ENCODE measurements at places on chromosomes 3 and 15.
A peak's percentile ranks its signal among the peaks of the same experiment; 100 is the strongest.

- no peak for DNase-seq
These were observed 14.0 kb downstream of the ABHD5 start for GRCh38 chr3:43704697-43705096.

DNA sequence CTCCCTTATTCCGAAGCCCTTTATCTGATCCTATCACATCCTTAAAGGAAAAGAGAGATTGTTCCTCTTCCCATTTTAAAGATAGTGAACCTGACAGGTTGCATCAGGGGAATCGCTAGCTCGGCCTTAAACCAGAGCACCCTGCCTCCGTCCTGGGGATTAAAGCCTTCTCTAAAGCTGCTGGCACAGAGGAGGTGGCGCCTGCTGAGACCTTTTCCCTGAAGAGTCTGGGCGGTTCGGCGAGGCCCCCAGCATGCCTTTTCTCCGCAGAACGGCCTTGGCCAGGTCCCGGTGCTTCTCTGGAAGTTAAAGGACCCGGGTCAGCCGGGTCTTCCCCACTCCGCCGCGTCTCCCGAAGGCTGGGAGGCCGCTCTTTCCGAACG is 593 bp downstream of the FAM219B start:
- peak; percentile 50 for DNase-seq

DNA sequence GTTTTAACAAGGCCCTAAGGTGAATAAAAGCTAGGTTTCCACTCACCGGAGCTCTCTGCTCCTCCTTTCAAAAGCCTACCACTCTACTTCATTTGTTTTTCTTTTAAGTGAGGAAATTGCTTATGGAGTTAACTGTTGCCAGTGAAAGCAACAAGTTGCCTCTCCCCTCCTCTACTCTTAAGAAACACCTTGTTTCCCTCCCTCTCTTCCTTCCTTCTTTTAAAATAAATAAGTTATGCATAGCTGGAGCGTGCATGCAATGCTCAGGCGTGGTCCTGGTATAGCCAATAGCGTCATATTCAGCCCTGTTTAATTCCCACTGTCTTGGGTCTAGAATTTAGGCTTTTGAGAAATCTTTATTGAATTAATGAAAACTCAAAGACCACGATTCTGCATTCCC is 101.1 kb upstream of the IGF1R start:
- no peak for DNase-seq

DNA sequence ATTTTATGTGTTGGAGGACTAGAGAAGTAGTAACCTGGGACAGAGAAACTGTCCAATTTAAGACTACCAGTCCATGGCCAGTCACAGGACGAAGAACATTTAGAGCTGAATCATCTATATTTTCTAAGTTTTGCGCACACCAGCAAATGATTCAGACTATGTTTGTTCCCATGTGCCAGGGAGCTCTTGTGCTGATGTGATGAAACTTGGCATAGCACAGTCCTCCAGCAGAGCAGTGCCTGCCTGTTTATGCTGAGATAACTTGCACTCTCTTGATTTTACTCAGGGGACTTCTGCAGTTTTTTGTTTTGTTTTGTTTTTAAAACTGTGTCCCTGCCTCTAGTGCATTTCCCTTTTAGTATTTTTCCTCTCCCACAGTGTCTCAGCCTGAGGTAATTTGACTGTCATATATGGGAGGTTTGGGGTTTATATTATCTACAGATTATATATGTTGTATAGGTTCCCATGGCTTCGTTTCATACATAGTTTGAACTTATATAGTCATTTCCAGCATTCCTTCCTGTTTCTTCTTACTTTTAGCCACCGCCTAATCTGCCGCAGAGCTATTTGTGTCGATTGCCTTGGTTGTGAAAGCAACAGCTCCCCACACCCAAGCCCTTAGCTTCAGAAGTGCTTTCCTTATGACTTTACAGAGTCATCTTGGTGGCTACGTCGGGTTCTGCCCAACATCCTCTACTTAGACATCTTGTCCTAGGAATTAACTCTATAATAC is 45.5 kb downstream of the PPM1L start:
- no peak for DNase-seq

DNA sequence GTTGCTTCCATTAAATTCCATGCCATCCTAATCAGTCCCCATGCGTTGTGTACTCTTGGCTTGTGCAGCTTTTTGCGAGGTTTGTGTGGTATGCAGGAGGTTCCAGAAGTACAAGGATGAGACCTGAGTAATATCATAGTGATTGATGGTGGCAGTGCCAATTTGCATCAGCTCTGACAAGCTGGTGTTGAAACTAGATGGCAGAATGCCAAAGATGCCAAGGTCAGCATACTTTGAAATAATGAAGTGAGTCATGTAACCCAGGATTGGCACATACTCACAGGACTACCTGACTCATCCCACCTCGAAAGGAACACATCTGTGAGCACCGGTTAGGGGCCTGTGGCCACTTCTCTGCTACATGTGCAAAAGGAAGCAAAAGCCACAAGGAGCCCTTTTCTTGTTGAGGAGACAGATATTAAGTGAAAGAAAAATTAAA is 14.3 kb downstream of the KAT2B start:
- no peak for DNase-seq

DNA sequence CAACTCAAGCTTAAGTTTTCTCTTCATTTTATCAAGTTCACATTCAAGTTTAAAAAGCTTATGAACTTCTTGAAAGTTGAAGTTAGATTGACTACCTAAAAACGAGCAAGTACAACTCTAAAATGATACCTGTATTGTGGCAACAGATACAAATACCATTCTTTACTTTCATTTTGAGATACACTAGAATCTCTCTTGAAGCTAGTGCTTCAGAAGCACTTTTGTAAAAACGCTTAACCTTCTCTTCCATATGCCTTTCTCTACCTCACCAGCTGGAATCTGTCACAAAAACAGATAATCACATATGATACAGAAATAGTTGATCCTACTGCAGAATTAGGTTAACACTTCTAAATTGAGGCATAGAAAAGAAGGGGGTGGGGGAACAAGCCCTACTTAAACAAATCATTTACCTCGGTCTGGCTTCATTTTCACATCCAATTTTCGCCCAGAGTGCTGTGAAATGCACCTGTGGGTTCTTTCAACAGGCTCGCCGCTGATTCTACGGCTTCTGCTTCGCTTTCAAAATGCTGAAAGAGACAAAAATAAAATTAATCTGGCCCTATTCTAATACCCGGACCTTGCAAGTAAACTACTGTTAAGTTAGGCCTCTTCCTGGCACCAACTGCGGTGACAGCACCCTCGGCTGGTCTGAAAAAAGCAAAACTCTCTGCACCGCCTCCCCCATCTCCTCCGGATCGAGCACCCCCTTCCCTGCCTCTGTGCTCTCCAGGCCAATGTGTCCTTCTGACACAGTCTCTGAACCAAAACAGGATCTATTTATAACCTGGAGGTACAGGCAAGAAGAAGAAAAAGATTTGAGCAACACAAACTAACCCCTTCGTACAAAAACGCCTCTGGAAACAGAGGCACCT is 1.4 kb downstream of the ATOSA start:
- peak; percentile 22 for DNase-seq

DNA sequence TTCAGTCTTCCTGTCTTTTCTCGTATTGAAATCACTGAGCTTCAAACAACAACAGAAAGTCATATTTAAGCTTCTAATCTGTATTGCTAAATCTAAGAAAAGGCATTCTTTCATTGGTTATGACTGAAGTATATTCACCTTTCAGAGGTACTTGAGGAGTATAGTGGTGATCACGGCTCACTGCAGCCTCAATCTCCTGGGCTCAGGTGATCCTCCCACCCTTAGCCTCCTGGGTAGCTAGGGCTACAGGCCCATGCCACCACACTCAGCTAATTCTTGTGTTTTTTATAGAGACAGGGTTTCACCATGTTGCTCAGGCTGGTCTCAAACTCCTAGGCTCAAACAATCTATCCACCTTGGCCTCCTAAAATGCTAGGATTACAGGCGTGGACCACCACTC is 38.7 kb downstream of the WDR49 start:
- DNase-seq = no peak

DNA sequence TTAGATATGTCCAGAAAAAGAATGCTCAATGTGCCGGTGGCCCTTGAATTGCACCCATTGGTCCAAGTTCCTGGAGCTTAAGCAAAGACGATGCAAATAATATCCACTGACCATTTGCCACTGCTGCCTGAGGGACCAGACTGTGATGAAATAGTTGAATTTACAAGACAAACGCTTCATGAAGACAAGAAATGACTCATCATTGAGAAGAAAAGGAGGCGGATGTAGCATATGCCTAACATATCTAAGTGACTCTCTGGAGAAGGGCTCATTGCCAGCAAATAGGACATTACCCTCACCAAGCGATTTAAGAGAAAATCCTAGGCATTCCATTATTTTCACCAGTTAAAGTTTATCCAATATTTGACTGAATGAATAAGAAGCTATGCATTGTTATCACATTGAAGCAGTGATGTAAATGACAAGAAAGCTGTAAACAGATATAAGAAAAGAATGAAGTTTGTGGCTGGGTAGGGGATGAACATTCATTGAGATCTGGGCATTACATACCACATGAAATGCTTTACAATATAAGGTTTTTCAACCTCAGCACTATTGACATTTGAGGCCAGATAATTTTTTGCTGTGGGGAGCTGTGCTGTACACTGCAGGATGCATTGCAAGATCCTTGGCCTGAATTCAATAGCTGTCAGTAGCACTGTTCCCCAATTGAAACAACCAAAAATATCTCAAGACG is 48.9 kb upstream of the CPNE4 start:
- no peak for DNase-seq

GRCh38 chr3:129417326-129417725 is 11.1 kb downstream of the EFCAB12 start:
- DNase-seq = no peak

GRCh38 chr15:61653110-61653509 is 407.1 kb downstream of the VPS13C start:
- peak; percentile 32 for DNase-seq

- no peak for DNase-seq
These were observed at the start of gene NEIL1 for GRCh38 chr15:75346796-75347221. Gene NEIL1, plus strand, starts transcription at chr15:75347039. Its CDS starts 1,867 bp downstream, at chr15:75348906.

DNA sequence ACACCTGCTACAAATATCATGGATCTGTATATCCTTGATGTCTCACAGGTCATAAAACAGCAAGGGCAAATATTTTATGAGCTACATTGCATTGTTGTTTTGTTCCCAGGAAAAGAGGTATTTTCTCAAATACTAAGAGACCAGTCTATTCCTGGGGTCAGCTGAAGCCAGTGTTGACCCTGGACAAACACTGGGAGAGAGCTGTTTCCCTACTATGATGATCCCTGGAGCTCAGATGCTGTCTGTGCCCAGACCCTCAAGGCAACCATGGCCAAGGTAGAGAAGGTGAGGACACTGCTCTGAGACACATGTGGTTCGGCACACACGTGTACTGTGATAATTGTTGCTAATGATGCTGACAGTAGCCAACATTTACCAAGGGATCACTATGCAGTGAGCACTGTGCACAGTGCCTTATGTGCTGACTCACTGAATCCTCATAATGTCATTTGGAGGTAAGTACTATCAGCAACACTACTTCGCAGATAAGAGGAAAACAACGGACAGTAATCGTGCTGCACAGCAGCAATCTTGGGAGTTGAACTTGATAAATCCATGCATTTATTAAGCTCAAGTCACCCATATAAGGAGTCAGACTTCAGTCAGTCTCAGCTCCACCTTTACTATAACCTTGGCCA is 943.6 kb downstream of the FHIT start:
- no peak for DNase-seq

DNA sequence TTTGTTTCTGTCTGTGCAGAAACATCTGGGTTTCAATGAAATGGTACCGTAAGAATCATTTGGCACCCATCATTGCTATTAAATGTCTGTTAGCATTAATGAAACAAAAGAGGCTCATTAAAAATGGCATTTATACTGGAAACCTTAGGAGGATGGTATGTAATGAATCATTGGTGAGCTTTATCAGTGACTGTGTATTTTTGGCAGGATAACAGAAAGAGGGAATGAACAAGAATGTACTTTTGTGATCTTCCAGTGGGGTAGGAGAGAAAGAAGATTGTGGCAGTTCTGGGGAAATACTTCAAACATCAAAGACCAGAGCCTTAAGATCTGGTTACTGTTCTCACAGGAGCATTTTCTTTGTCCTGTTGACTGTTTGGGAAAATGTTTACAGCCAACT is 4.7 kb upstream of the DCBLD2 start:
- DNase-seq = no peak

- no peak for DNase-seq
These were observed 5.1 kb upstream of the TASOR start for GRCh38 chr3:56688191-56688590.

DNA sequence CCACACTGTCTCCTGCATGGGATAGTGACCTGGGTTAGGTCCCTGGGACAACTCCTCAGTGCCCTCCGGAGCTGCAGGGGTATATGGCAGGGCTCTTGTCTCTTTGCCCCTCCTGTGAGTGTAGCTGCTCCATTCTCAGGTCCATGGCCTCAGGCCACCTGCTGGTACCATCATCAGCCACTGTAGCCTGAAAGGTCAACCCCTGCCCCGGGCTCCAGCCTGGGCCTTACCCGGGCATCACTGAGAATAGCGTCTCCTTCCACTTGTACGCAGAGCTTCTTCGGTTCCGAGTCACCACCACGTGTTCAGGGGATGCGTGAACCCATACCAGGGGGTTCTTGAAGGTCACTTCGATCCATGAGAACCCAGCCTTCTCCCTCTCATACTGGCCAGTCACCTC is 13.8 kb downstream of the ITIH4 start:
- DNase-seq = no peak

GRCh38 chr15:88932875-88933330 is 19.7 kb upstream of the MFGE8 start:
- DNase-seq = no peak

- no peak for DNase-seq
These were observed 17.4 kb upstream of the TNFAIP8L3 start for GRCh38 chr15:51112078-51112477.

DNA sequence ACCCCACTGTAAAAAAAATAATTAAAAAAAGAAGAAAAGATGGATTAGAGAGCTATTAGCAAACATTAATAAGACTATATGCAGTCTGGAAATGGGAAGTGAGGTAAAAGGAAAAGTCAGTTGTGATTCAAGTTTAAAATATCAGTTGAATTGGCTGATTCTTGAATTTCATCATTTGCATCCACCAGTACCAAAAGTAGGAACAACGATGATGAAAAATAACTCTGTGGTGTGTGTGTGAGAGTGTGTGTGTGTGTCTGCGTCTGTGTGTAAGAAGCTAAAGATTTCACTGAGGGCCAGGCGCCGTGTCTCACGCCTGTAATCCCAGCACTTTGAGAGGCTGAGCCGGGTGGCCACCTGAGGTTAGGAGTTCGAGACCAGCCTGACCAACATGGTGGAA is 56.0 kb upstream of the SLC4A7 start:
- DNase-seq = no peak

GRCh38 chr15:101161656-101162055 is 90.2 kb downstream of the CHSY1 start:
- no peak for DNase-seq

DNA sequence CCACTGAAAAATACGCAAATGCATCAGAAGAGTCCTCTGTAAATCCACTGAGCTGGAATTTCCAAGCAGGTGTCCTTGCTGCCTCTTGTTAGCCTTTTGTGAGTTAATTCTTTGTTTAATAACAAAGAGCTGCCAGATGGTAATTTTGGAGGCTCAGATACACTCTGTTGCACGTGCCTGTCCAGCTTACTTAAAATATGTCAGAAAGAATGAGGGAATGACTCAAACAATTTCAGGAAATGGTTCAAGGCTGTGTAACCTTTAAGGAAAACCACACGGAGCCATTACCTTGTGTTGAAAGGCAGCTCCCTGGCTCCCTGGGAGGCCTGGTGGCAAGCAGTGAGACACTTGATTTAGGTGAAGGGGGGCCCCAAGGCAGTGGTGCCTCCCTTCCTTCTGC is 302.2 kb upstream of the CTDSPL start:
- no peak for DNase-seq

- DNase-seq = no peak
These were observed 16.3 kb upstream of the NOX5 start for GRCh38 chr15:68997930-68998777.

- no peak for DNase-seq
These were observed 19.1 kb downstream of the ZDHHC19 start for GRCh38 chr3:196192036-196192523.
